Foreskin keratinocyte (primary cell): ENCODE measurements at places on chromosomes 13 and 19.
A peak's percentile ranks its signal among the peaks of the same experiment; 100 is the strongest.

DNA sequence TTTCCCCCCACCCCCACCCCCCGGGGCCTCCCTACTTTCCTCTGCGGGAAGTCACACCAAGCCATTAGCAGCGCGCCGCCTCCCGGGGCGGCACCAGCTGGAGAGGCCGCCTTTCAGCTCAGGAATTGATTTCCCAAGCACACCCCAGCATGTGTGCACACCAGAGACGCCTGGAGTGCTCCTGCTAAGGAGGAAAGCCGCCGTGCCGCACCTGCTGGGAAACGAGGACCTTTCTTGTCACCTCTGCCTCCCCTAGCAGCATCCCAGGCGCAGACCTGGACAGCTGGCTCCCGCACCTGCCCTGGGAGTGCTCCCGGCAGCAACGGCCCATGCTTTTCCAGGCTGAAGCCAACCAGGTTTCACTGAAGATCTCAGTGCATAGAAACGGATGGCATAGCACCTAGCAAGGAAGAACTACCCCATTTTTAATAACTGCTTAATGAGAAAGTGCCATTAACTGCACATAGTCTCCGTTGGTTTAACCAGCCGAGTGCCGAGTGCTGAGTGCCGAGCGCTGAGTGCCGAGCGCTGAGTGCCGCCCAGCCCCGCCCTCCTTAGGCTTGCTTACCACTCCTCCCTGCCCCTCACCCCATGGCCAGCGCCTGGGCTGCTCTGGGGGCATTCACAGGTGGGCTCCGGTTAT lies 165.0 kb downstream of the USP12 start:
- DNase-seq = no peak

DNA sequence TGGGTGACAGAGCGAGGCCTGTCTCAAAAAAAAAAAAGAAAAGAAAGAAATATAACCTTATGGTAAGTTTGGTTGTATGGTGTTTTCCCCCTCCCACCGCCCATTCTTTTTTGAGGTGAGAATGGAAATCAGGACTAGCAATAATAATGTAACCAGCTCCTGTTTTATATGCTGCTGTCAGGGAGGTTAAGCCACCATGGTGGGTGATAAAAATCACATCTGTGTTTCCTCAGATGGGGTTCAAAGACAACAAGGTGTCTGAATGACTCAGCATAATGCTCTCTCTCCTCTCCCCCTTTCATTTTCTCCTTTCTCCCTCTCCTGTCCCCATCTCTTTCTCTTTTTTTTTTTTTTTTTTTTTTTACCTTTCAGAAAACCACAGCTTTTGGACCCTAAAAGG lies 28.3 kb upstream of the GARRE1 start:
- no peak for DNase-seq

GRCh38 chr13:40024967-40025714 lies 369.7 kb downstream of the COG6 start:
- DNase-seq = no peak

DNA sequence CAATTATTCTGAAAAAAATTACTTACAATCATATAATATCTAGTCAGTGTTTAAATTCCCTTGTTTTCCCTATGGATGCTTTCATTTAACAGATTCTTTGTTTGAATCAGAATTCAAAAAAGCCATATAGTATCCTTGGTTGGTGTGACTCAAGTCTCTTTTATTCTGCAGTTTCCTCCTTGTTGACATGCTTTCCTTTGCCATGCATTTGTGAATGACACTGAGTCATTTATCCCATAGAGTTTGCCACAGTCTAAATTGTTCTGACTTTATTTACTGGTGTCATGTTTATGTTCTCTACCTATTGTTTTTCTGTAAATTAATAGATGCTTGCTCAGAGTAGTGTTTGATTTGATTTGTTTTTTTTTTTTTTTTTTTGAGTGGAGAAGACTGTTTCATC lies 893.8 kb upstream of the SLC10A2 start:
- DNase-seq = no peak

GRCh38 chr19:48367855-48368254 lies 3.7 kb downstream of the SYNGR4 start:
- no peak for DNase-seq

- no peak for DNase-seq
These were observed 335.7 kb downstream of the NALCN start for GRCh38 chr13:101080616-101081015.

GRCh38 chr19:55238030-55238429 lies 9.5 kb upstream of the TMEM86B start:
- no peak for DNase-seq

GRCh38 chr19:49801966-49802661 lies 11.0 kb downstream of the FUZ start:
- no peak for DNase-seq

- no peak for DNase-seq
These were observed 252.5 kb downstream of the LHFPL6 start for GRCh38 chr13:39350461-39350881.

DNA sequence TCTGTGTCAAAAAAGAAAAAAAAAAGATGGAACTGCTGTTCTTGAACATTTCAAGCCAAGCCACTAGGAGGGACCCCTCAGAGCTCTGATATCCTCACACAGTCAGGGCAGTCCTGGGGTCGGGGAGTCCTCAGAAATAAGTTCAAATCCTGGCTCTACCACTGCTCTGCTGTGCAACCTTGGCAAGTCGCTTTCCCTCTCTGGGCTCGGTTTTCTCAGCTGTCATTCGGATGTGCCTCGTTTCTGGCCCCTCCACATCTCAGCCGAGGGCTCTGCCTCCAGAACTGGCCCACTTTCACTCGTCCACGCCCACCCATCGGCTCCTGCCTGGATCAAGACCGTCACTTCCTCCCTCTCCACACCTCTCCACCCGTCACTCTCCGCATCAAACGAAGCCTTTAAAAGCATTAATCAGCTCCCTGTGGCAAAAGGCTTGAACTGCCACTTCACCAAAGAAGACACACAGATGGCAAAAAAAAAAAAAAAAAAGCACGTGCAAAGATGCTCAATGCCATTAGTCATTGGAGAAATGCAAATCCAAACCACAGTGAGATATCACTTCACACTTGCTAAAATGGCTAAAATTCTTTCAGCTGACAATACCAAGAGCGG lies 7.4 kb upstream of the ZNRF4 start:
- peak; percentile 14 for DNase-seq

DNA sequence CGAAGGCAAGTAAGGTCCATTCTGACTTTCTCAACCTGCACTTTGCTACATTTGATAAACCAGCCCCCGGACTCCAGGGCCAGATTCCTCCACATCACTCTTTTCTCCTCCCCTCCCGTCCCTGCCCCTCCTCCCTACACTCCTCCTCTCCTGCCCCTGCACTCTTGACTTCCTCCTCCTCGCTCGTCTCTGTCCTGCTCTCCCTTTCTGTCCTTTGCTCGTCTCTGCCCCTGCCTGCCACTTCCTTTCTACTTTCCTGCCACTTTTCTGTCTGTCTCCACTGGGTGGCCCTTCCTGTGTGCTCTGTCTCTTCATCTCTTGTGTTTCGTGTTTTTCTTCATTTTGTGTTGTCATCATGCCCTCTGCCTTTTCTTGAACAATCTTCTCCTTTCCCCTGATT lies 7.0 kb downstream of the U2AF2 start:
- DNase-seq = no peak

GRCh38 chr13:107462501-107462900 lies 752.8 kb downstream of the LIG4 start:
- no peak for DNase-seq

GRCh38 chr13:30394751-30395191 lies 27.5 kb upstream of the UBE2L5 start:
- DNase-seq = no peak

GRCh38 chr19:42325896-42326771 lies 699 bp downstream of the MEGF8 start:
- DNase-seq = no peak

- peak; percentile 17 for DNase-seq
These were observed 293.6 kb downstream of the DNAJC15 start for GRCh38 chr13:43316946-43317353.

DNA sequence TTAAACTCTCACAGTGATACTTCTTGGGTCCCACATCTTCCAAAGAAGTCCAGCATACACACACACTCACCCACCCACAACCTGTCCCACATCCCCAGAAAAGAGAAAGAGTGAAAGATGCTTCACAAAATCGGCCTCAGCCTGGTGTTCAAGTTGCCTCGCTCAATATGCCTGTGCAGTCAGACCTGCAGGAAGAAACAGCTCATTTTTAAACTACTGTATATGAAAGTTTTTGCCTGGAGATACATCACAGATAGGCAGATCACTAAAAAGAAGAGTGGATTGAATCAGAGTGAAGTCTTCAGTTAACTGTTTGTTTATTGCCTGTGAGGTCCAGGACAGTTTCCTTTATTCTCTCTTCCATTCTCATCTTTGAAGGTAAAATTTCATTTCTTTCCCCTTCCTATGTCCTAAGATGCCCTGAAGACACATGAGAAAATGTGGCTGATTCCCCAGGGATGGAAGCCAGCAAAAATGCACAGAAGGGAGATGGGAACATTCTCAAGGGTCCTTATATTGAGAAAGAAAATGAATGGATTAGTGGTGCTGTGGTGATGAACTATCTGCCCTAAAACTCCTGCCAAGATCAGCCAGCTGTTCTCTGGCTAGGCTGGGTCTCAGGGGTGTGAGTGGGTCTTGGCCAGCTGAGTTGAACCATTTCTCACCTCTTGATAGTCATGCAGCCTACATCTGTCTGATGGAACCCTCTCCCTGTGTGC lies 259.0 kb downstream of the ITGBL1 start:
- no peak for DNase-seq

- no peak for DNase-seq
These were observed 8.8 kb upstream of the GNG7 start for GRCh38 chr19:2711172-2711874.

GRCh38 chr19:42345191-42345812 lies 19.9 kb downstream of the MEGF8 start:
- no peak for DNase-seq

GRCh38 chr13:26220575-26220974 lies 1.5 kb downstream of the RNF6 start:
- DNase-seq = peak; percentile 38

DNA sequence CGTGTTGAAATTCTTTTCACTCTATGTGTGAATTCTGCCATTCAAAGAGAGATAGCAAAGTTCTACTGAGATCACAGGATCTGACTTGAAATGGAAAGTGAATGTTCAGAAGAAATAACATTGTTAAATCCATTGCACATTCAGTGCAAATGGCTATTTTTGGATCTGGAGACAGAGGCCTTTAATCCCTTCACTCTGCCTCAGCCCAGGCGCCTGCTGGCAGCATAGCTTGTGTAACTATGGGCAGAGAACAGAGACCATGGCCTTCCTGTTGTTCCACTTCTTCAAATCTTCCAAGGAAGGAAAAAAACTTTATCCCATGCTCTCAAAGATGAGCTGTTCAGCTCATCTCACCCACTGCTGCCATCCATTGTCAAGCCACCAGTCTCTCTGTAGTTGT lies 265.4 kb downstream of the LMO7 start:
- DNase-seq = no peak

- DNase-seq = peak; percentile 36
These were observed 717 bp upstream of the NALCN start for GRCh38 chr13:101417043-101417406.

DNA sequence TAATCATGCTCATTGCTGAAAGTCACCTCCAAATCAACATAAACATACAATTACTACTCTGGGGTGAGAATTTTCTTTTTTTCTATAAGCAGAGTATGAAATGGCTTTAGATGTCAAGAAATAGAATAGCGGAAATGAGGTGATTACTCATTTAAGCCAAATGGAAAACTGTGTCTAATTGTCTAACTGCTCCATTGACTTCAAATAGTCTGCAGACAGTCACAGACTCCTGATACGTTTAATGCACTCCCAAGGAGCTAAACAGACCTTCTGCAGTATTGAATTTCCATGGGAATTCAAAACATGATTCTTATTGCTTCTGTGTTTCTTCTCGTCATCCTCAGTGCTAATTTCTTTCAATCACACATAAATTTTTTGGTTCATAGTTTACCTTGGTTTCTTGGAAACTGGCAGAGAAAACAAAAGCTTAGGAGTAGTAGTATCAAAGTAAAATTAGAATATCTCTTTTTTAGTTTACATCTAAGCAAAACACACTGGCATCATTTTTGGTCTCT lies 865.2 kb upstream of the SLC10A2 start:
- DNase-seq = no peak

GRCh38 chr19:31668921-31669320 lies 319.7 kb upstream of the TSHZ3 start:
- no peak for DNase-seq

GRCh38 chr13:21625366-21625765 lies 21.4 kb upstream of the MICU2 start:
- peak; percentile 54 for DNase-seq

GRCh38 chr19:51712461-51713081 lies 11.2 kb downstream of the HAS1 start:
- DNase-seq = peak; percentile 68

- DNase-seq = no peak
These were observed 1697.7 kb downstream of the EFNB2 start for GRCh38 chr13:104837756-104838155.

- DNase-seq = no peak
These were observed 4.6 kb downstream of the RBM26 start for GRCh38 chr13:79401259-79402070.

GRCh38 chr19:52248241-52248640 lies 21.1 kb upstream of the ZNF766 start:
- peak; percentile 35 for DNase-seq

DNA sequence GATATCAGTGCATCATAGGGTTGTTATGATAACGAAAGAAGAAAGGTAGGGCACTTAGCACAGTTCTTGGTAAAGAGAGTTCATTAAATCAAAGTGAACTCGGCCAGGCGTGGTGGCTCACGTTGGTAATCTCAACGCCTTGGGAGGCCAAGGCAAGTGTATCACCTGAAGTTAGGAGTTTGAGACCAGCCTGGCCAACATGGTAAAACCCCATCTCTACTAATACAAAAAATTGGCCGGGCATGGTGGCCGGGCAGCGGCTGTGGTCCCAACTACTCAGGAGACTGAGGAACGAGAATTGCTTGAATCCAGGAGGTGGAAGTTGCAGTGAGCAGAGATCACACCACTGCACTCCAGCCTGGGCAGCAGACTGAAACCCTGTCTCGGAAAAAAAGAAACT lies 19.1 kb downstream of the PSPC1 start:
- DNase-seq = no peak

- DNase-seq = no peak
These were observed 153.3 kb upstream of the VSTM2B start for GRCh38 chr19:29372461-29372860.

- DNase-seq = no peak
These were observed 2.8 kb downstream of the PTGER1 start for GRCh38 chr19:14472202-14472938.

- DNase-seq = no peak
These were observed 85.8 kb downstream of the RAB20 start for GRCh38 chr13:110475550-110476219.

GRCh38 chr13:93248627-93249047 lies 22.0 kb downstream of the GPC6 start:
- DNase-seq = no peak
